IMR-90 (cell line): ENCODE measurements at places on chromosomes 7 and 10. TPM values are rescaled to one million over a fixed set of nuclear protein-coding genes. Genes with fewer than 3 reads are reported as not detected.
A peak's percentile ranks its signal among the peaks of the same experiment; 100 is the strongest.

DNA sequence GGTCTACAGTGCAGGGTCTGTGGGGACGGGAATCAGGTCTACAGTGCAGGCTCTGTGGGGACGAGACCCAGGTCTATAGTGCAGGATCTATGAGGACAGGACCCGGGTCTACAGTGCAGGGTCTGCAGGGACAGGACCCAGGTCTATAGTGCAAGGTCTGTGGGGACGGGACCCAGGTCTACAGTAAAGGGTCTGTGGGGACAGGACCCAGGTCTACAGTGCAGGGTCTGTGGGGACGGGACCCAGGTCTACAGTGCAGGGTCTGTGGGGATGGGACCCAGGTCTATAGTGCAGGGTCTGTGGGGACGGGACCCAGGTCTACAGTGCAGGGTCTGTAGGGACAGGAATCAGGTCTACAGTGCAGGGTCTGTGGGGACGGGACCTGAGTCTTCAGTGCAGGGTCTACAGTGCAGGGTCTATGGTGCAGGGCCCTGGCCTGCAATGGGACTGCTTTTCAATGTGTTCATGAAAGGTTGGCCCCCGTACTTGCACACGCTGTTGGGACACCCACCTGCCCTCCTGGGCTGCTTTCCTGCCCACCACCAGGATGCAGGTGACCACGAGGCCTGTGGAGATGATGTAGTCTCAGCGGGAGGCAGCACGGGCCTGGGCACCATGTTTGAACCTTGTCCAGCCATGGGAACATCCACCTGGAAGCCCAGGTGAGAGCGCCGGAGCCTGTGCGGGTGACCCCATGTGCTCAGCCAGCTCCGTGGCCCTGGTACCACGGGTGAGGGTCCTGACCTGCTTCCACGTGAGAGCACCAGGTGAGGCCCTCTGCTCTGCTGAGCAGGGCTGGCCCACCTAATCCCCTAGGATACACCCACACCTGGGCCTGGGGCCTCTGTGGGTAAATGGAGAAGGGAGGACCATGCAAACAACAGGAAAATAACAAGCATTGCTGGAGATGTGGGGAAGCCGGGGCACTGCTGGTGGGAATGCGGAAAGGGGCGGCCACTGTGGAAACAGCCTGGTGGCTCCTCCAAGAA is 91.4 kb upstream of the DIP2C start:
- H3K27ac ChIP-seq, result no peak overlapping the region
- no peak for DNase-seq
- H3K4me1 ChIP-seq, result peaks cover 5% of the 10 kb centered on the region
- no peaks in the 10 kb centered on the region for H3K36me3 ChIP-seq
- no peak overlapping the region for H3K4me3 ChIP-seq
- peaks cover 2% of the 10 kb centered on the region; the same call in 1 of the 2 replicates for H3K27me3 ChIP-seq

GUSB gene
- total RNA-seq, result 9.7 and 12.9 TPM in 2 replicates

JAZF1 gene
- total RNA-seq, result 8.4 and 12.2 TPM in 2 replicates

DNA sequence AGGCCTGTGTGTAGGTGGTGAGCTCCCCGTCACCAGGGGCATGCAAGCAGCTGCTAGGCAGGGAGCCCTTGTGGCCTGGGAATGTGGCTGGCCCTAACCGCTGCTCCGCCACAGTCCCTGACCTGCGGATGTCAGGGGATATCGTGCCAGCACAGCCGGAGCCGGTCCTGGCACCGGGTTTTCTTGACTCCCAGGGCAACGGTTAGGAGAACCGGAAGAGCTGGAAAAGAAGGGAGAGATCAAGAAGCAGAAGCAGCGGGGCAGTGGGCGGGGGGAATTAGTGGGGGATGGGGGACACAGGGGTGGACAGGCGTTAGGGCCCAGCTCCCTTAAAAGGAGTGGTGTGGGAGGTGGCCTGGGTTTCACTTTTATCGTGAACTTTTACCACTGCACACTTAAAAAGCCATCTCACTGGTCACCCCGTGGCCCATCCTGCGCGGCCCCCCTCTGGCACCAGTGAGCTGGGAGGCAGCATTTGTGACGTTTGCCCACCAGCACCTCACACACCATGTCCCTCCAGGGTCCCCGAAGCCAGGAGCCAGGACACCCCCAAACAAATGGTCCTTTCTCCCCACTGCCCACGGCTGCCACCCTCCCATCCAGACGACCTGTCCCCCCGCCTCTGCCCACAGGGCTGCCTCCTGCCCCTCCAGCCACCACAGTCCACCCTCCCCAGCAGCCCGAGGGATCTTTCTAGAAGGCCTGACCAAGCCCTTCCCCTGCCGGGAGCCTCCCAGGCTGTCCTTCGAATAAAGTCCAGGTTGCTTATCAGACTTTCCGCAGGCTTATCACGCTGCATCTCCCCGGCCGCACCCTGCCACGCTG is 1.8 kb upstream of the MICALL2 start:
- H3K36me3 ChIP-seq, result no peaks in the 10 kb centered on the region
- peak overlapping the region; percentile 43 for H3K27ac ChIP-seq
- peak; percentile 34 for DNase-seq

- no peak overlapping the region for H3K4me3 ChIP-seq
- peaks cover 7% of the 10 kb centered on the region for H3K4me1 ChIP-seq
- H3K27me3 ChIP-seq, result no peaks in the 10 kb centered on the region
- no peak overlapping the region for H3K27ac ChIP-seq
- peaks cover 23% of the 10 kb centered on the region for H3K36me3 ChIP-seq
These were observed 9.3 kb downstream of the ZNF212 start for GRCh38 chr7:149248777-149249176.

DNA sequence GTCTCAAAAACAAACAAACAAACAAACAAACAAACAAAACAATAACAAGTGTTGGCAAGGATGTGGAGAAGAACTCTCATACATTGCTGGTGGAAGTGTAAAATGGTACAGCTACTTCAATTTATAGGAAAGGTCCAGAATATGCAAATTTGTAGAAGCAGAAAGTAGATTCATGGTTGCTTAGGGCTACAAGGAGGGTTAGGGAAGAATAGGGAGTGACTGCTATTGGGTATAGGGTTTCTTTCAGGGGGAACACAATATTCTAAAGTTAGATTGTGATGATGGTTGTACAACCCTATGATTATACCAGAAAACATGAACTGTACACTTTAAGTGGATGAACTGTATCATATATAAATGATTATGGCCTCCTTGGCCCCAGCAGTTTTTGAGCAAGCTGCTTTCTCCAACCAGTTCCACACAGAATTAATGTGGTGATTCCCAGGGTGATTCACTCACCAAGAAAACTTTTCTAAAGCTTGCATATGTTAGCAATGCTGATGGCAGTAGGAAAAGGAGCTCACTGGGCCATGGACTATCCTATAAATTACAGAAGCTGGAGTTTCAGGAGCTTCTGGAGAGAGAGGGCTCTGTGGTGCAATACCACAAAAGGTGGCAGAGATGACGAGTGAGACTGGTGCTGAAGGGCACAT is 52.8 kb upstream of the KCNIP2 start:
- H3K4me3 ChIP-seq, result no peak overlapping the region
- H3K27me3 ChIP-seq, result no peaks in the 10 kb centered on the region
- H3K27ac ChIP-seq, result no peak overlapping the region
- H3K36me3 ChIP-seq, result no peaks in the 10 kb centered on the region

DNA sequence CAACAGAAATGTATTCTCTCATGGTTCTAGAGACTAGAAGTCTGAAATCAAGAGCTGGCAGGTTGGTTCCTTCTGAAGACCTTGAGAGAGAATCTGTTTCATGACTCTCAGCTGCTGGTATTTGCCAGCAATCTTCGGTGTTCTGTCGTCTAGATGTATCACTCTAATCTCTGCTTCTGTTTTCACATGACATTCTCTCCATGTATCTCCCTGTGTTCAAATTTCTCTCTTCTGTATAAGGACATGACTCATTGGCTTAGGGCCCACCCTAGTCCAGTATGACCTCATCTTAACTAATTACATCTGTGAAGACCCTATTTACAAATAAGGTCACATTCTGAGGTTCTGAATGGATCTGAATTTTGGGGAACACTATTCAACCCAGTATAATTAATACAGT is 82.3 kb downstream of the ANKRD7 start:
- H3K27ac ChIP-seq, result no peak overlapping the region
- H3K36me3 ChIP-seq, result no peaks in the 10 kb centered on the region
- DNase-seq, result no peak
- H3K4me1 ChIP-seq, result no peaks in the 10 kb centered on the region
- H3K27me3 ChIP-seq, result no peaks in the 10 kb centered on the region

COL17A1 gene
- 0.18 and 0.83 TPM in 2 replicates for total RNA-seq

AFAP1L2 gene
- total RNA-seq, result under 0.01 TPM in 1 of 2 replicates, not detected in the other

CYP3A7 gene
- not detected in 2 replicates for total RNA-seq

GRCh38 chr10:77071001-77071511 is 566.6 kb downstream of the KCNMA1 start:
- no peaks in the 10 kb centered on the region for H3K27me3 ChIP-seq
- H3K4me3 ChIP-seq, result no peak overlapping the region
- no peak for DNase-seq
- H3K36me3 ChIP-seq, result no peaks in the 10 kb centered on the region

DNA sequence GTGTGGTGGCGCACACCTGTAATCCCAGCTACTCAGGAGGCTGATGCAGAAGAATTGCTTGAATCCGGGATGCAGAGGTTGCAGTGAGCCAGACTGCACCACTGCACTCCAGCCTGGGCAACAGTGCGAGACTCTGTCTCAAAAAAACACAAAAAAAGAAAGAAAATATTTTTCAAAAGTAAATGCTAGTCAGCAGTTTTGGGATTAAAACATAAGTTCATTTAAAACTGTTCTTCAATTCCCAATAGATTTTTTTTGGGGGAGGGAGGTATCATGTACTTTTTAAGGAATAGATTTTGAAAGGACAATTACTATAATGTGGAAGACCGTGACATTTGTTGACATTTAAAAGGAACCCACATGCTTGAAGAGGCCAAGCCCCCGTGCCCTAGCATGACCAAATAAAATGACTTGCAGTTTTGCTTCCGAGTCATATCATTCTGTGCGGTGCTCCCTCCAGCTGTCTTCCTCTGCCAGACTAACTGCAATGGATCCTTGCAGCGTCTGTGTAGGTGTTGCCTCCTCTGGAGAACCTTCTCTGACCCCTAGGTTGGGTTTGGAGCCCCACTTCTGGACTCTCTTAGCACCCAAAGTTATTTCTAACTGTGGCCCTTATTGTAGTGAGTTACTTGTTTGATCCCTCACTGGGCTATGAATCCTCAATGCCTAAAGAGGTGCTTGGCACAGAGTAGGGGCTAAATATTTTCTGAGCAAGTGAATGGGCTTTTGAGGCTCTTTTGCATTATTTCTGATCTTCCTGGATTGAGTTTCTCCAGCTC is 17.4 kb upstream of the HPS1 start:
- peaks cover 4% of the 10 kb centered on the region for H3K4me1 ChIP-seq
- no peaks in the 10 kb centered on the region for H3K36me3 ChIP-seq
- peaks cover 6% of the 10 kb centered on the region; the same call in 1 of the 2 replicates for H3K27me3 ChIP-seq
- no peak overlapping the region for H3K27ac ChIP-seq

ADAP1 gene
- total RNA-seq, result 1.4 and 2.2 TPM in 2 replicates

RBM20 gene
- under 0.01 TPM in 2 replicates for total RNA-seq

- no peaks in the 10 kb centered on the region for H3K27me3 ChIP-seq
- DNase-seq, result no peak
- peaks cover 3% of the 10 kb centered on the region for H3K4me1 ChIP-seq
- no peak overlapping the region for H3K4me3 ChIP-seq
- H3K36me3 ChIP-seq, result no peaks in the 10 kb centered on the region
- H3K27ac ChIP-seq, result no peak overlapping the region
These were observed 181.4 kb upstream of the CACNA2D1 start for GRCh38 chr7:82624965-82625364.

MMD2 gene
- not detected in 2 replicates for total RNA-seq

UTF1 gene
- total RNA-seq, result not detected in 2 replicates

- no peaks in the 10 kb centered on the region for H3K27me3 ChIP-seq
- no peak overlapping the region for H3K27ac ChIP-seq
- H3K4me3 ChIP-seq, result no peak overlapping the region
- no peak for DNase-seq
These were observed 63.4 kb downstream of the SGMS1 start for GRCh38 chr10:50560370-50560769.

DNA sequence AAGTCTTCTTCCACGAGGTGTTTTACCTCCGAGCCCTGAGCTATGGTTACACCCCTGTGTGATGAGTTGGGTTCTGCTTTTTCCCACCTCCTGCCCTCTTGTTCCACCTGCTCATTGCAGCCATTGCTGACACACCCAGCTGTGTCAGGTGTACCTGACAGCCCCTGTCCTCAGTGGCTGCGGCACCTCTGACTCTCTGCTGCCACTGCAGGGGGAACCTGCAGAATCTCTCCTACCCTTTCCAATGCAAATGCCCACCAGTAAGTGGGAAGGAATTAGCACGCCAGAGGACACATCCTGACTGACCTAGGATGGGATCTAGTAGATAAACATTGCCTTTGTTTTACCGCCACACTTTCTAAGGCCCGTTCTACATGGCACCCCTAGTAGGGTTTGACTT is 600.9 kb upstream of the MKI67 start:
- H3K4me3 ChIP-seq, result no peak overlapping the region
- DNase-seq, result no peak
- no peaks in the 10 kb centered on the region for H3K36me3 ChIP-seq
- no peaks in the 10 kb centered on the region for H3K27me3 ChIP-seq
- no peaks in the 10 kb centered on the region for H3K4me1 ChIP-seq

- H3K27ac ChIP-seq, result no peak overlapping the region
- no peak for DNase-seq
- no peaks in the 10 kb centered on the region for H3K27me3 ChIP-seq
These were observed 113.6 kb downstream of the OAT start for GRCh38 chr10:124305131-124305530.

GRCh38 chr7:158378978-158379377 is 208.6 kb downstream of the PTPRN2 start:
- no peak for DNase-seq
- no peak overlapping the region for H3K27ac ChIP-seq
- H3K27me3 ChIP-seq, result no peaks in the 10 kb centered on the region
- no peaks in the 10 kb centered on the region for H3K36me3 ChIP-seq
- H3K4me3 ChIP-seq, result no peak overlapping the region

NODAL gene
- not detected in 2 replicates for total RNA-seq

GRCh38 chr10:21519941-21520436 is 5.5 kb downstream of the SKIDA1 start:
- no peaks in the 10 kb centered on the region for H3K27me3 ChIP-seq
- peak overlapping the region; percentile 95 for H3K4me3 ChIP-seq
- peak overlapping the region; percentile 88 for H3K27ac ChIP-seq
- DNase-seq, result peak; percentile 84
